ENCODE measurements at places on chromosomes 13 and 19. TPM values are rescaled to one million over a fixed set of nuclear protein-coding genes. Genes with fewer than 3 reads are reported as not detected.

- no peak for DNase-seq
Observed at GRCh38 chr13:113430378-113431110, 22.7 kb downstream of the ADPRHL1 start.

DNA sequence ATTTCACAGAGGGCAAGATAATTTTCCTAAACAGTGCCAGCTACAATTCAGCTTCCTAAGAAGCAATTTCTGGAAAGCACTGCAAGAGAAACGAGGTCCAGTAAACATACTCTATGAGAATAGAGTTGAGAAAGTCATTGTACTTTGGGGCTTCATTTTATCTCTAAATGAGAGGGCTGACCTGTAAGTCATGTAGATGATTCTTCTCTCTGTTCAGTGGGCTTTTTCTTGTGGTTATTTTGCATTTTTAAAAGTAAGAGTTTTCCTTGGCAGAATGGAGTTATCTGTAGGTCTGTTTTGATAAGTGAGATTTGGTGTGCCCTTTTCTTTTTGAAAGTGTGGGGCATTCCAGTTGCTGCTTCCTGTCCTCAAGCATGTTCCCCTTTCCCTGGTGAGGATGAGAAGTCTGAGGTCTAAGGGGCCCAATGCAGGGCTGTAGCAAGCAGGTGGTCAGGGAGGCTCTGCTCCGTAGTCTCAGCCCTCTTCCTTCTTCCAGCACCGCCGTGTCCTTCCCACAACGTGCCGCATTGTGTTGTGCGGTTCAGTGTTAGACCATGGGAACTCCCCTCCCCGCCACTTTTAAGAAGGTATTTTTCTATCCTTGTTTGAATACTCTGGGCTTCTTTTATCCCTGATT is 86.3 kb downstream of the ARHGEF7 start:
- no peak for DNase-seq

DNA sequence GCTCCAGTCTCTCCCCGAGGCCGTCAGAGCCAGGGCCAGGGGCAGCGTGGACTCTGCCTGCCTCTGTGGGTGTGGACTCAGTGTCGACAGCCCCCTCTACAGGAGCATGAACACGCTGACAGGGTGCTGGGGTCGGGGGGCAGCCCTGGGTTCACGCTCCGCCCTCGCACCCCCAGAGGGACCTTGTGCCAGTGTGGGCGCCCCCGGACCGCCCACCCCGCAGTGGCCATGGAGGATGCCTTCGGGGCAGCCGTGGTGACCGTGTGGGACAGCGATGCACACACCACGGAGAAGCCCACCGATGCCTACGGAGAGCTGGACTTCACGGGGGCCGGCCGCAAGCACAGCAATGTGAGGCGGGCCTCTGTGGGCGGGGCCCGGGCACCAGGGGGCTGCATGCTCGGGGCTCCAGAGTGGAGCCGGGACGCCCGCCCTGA is 8.3 kb downstream of the TRPM4 start:
- no peak for DNase-seq

GRCh38 chr19:48444129-48444935 is 1.5 kb upstream of the GRWD1 start:
- no peak for DNase-seq

GRCh38 chr13:77480066-77480465 is 55.4 kb upstream of the SCEL start:
- no peak for DNase-seq

- DNase-seq, result no peak
Observed at GRCh38 chr19:1354970-1355567, 28.6 kb upstream of the NDUFS7 start.

GRCh38 chr13:46179491-46179908 is 2.5 kb downstream of the LCP1 start:
- no peak for DNase-seq

DNA sequence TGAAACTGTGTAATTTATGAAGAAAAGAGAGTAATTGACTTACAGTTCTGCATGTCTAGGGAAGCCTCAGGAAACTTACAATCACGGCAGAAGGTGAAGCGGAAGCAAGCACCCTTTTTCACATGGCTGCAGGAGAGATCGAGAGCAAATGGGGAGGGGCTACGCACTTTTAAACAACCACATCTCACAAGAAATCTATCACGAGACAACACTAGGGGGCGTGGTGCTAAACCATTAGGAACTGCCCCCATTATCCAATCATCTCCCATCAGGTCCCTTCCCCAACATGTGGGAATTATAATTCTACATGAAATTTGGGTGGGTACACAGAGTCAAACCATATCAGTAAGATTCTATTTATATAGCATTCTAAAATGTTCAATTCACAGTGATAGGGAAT is 114.8 kb upstream of the TRPC4 start:
- DNase-seq, result no peak

DNA sequence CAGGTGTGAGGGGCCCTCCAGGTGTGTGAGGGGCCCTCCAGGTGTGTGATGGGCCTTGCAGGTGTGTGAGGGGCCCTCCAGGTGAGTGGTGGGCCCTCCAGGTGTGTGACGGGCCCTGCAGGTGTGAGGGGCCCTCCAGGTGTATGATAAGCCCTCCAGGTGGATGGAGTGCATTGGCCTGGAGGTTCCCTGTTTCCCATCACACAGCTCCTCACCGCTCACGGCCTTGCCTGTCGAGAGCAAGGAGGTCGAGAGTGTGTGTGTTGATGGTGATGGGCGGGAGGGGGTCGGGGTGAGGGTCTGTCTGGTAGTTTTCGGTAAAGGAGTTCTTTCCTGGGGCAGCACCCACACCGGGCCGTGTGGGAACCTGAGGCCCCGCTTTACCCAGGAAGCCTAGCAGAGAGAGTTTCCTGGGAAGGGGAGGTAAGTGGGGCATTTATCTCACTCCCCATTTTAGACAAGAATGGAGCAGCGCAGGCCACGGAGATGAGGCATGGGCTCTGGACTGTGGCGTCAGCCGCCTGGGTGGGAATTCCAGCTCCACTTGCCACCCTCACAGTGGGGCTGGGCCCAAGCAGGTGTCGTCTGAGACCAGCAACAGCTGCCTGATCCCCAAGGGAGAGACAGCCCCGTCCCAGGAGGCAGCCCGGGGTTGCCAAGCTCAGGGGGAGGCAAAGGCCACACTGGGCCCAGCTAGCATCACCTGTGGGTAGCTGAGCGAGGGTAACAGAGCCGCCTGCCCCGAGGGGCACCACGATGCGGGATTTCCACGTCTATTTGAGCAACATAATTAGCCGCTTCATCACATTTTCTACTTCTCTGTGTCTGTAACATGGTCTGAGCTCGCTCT is 10.9 kb upstream of the GAS6 start:
- no peak for DNase-seq

GRCh38 chr19:38362076-38362945 is 12.1 kb upstream of the PSMD8 start:
- DNase-seq, result peak; percentile 63

- no peak for DNase-seq
Observed at GRCh38 chr13:76656500-76656899, 229.7 kb downstream of the KCTD12 start.

- no peak for DNase-seq
Observed at GRCh38 chr19:14395710-14396336, 14.6 kb downstream of the ADGRE5 start.

- DNase-seq, result no peak
Observed at GRCh38 chr13:113091211-113091771, 14.3 kb upstream of the F7 start.

DNA sequence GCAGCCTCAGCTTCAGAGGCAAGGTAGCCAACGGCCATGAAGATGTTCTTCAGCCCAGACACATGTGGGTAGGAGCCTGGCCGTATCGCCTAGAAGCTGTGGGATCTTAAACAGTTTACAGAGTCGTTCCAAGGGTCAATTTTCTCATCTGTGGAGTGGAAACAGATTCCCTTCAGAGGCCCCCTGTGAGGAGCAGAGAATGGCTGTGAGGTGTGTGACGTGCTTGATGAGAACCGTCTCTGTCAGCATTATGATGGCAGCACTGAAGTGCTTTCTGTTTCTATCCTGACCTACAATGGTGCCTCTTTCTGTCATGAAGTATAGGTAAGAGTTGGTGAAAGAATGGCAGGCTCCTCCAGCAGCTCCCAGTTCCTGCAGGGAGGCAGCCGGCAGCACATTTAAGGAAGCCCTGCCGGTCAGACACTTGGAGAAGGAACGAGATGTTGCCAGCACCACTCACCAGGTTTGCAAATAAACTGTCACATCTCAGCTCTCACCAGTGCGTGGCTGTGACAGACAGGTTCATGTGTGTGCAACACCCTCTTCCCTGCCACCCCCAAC is 277.3 kb downstream of the FOXO1 start:
- no peak for DNase-seq

DNA sequence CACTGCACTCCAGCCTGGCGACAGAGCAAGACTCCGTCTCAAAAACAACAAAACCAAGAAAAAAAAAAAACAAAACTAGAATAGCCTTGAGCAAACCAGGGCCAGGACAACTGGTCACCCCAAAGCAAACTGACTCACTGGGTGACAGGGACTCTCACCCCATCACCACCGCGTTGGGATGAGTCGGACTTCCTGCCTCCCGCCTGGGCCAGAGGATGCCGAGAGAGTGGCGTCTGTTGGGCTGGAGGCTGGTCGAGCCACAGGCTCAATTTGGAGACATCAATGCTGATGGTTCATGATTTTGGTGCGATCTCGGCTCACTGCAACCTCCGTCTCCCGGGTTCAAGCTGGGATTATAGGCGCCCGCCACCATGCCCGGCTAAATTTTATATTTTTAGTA is 11.6 kb downstream of the TMPRSS9 start:
- DNase-seq, result no peak

- DNase-seq, result no peak
Observed at GRCh38 chr19:29402563-29402962, 123.2 kb upstream of the VSTM2B start.

DNA sequence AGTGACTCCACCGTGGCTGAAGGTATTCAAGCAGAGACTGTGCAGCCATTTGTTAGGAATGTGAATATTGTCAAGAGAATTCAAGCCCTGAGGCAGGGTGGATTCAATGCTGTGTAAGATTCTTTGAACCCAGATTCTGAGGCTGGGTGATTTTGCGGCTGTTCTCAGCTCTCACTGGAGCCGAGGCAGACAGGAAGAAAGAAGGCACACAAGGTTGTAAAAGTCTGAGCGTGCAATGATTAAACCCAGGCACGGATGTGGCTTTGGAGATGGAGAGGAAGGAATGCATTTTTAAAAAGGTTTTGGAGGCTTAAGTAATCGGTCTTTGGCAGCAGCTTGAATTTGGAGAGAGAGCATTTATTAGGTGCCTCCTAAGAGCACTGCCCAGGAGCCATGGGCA is 187.9 kb downstream of the KATNAL1 start:
- DNase-seq, result no peak

DNA sequence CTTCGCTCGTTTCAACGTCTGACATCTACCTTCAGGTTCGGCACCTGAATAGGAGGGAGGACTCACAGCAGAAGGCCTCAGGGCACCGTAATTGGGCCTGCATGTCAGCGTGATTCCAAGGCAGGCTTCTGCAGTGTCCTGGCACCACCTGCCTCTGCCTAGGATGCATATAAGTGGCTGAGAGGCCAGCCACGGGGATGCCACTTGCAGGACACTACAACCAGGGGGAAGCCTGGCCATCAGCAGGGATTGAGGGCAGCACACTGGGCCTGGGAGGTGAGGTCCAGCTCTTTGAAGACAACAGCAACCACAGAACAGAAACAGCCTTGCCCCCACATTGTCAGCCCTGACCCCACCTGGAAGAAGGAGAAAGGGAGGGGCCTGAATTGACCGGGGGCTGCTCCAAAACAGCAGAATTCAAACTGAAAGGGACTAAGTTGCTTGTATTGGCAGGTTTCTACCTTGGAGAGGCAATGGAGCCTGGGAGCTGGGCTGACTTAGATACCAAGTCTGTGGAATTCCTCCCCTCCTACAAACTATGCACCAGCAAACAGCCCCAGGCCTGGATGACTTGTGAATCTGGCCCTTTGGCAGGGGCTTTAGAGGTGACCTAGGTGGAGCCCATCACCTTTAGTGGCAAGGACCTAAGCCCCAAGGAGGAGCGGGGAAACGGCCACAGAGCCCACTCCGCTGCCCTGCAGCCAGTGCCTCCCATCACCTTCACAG is 34.1 kb upstream of the POMP start:
- DNase-seq, result no peak

GRCh38 chr19:3397266-3398022 is 31.1 kb downstream of the NFIC start:
- DNase-seq, result peak; percentile 77

DNA sequence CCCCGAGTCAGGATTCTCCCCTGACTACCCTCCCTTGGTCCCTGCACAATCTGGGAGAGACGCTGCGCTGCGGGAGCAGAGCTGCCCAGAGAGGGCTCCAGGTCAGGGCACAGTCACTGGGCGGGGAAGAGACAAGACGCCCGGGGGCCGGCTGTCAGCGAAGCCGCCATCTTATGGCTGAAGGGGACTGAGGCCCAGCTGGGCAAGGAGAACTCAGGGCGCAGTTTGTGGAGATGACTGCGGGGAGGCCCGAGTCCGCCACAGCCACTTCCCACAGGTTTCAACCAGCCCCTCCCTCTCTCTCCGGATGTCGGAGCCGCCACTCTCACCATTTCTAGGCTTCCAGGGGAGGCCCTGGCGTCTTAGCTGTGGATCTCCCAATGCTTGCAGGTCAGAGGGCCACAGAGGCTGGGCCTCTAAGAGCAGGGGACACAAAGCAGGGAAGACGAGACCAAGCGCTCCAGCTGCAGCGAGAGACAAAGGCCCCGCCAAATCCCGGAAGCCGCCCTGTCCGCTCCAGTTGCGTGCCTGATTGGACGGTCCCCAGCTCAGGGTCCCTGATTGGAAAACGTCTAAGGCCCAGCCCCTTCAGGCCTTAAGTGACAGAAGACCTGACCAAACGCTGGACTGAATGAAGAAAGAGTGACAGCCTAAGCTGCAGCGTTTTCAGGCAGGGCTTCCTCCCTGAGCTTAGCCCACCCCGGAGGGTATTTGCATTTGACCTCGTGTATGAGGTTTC is at the start of gene ZNF724:
TSS of gene ZNF724 (minus strand) at position 484 of the 739 bp plus-strand sequence. CDS start at position 332, 152 bp downstream.
- DNase-seq, result peak; percentile 94

Gene PLIN5
- 136 TPM for total RNA-seq

Gene KLK1
- 0.75 TPM for total RNA-seq

Gene CEBPA
- 185 TPM for total RNA-seq

Gene ASF1B
- 0.45 TPM for total RNA-seq

Gene RFPL4A
- 1.0 TPM for total RNA-seq

Gene SLC25A30
- 38.8 TPM for total RNA-seq

Gene PALM
- 6.6 TPM for total RNA-seq

Gene LILRB5
- total RNA-seq, result 8.7 TPM

Gene LRG1
- 328 TPM for total RNA-seq

Gene LCP1
- total RNA-seq, result 20.7 TPM

Gene RASIP1
- 3.1 TPM for total RNA-seq

Gene TMEM161A
- total RNA-seq, result 24.9 TPM

Gene MIA
- total RNA-seq, result 0.43 TPM

Gene GRIN2D
- 0.20 TPM for total RNA-seq

Gene RNF113B
- not detected for total RNA-seq
